ENCODE measurements at places on chromosomes 6 and 20.

DNA sequence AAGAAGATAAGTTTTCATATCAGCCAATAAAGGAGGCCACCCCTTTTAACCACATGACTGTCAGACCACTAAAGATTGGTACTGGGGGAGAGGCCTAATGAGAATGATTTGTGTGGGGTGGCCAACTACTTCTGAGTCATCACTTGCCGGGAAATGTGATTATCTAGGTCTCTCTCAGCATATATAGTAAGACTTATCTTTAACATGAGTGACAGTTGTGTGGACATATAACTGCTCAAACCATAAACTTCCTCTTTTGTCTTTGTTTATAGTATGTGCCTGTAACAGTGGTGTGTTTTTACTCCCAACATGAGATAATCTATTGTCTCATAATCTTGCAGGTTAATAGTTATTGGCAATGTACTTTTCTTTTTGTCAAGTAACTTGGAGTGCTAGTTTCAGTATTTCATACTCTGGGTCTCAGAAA, 312.4 kb downstream of the CDKAL1 start:
- DNase-seq = no peak

DNA sequence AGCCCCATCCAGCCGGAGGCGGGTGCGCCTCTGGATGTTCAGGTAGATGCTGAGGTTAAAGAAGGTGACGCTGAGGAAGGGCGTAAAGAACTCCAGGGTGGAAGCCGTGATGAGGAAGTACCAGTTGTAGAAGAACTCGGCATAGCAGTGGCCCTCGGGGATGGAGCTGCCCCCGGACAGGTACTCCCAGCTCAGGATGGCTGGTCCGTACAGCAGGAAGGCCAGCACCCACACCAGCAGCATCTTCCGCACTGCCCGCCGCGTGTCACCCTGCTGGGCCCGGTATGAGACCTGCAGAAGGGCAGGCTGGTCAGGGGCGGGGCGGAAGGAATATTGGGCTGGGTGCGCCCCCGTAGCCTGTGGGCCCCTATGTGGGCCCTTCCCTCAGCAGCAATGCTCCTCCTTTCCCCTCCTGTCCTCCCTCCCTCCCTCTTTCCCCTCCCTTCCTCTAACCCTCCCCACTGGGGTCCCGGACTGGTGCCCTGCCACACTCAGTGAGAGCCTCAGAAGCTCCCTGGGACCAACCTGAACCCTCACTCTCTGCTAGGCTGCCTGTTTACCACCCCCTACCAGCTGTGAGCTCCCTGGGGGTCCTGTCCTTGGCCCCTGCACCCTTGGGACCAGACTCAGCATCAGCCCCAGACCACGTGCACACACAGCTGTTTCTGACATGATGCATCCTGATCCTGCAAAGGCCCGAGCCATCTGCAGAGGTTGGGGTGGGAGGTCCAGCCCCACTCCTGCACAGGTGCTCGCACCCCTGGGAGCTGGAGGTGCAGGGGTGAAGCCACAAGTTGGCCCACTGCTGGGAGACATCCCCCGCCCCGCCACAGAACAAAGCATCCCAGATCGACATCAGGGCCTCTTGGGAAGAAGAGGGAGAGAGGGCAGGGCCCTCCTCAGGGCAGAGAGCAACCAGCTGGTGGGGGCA, 3.2 kb downstream of the HRH3 start:
- no peak for DNase-seq

DNA sequence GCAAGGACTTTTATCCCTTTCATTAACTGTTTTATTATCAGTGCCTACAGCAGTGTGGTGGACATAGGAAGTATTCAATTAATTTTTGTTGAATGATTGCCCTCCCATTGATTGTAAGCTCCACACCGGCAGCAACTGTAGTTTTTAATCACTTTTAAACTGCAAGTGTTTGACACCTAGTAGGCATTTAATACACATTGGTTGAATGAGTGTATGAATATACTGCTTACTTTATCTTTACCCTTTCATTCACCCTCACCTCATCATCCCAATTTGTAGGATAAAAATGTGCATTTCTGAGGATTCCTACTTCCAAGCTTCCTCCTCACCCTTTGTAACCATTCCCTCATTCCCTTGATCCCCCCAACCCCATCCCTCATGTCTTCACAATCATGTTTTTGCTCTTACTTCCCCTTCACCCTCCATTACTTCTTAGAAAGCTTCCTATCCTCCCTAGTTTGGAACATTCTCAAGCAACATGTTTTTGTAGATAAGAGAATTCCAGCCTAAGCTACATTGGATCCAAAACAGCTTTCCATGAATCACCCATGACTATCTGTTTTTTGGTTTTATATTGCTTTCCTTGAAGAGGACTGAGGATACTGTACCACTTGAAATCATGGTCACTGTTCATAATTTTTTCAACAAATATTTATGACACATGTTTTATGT, 955 bp upstream of the SLC26A8 start:
- DNase-seq = no peak

DNA sequence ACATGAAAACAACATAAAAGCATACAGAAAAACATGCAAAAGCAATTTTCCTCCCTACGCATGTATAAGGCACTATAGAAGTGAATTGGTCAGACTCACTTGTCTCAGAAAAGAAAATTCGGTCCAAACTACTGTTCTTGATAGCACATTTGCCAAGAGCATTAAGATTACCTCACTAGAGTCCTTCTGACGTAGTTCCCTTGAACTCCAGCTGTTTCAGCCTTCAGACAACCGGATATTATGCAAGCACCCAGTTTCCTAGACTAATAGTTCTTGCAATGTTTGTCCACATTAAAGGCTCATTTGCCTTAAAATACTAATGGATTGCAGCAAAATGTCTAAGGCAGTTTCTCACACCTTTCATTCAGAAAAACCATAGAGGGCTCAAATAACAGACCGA, 2.5 kb upstream of the CASS4 start:
- no peak for DNase-seq

DNA sequence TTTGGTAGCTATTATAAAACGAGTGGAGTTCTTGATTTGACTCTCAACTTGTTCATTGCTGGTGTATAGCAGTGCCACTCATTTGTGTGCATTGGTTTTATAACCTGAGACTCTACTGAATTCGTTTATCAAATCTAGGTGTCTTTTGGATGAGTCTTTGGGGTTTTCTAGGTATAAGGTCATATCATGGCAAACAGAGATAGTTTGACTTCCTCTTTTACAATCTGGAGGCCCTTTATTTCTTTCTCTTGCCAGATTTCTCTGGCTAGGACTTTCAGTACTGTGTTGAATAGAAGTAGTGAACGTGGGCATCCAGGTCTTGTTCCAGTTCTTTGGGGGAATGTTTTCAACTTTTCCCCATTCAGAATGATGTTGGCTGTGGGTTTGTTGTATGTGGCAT, 38.8 kb downstream of the SUMO4 start:
- DNase-seq = no peak

DNA sequence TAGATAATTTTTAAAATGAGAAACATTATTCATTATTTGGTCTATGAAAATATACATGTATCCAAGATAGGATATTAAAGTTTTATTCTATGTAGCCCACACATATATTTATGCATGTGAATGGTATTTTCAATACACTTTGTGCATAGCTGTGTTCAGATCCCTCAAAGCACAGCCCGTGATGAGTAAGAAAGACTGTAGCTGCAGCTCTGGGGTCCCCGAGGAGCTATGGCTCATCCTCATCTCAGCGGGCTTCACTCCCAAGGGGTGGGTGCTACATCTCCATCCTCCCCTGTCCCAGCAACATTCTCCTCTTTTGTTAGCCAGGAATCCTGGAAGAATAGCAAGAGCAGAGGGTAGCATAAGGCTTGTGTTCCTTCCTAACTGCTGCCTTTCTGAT, 130.8 kb downstream of the SAMD5 start:
- no peak for DNase-seq

DNA sequence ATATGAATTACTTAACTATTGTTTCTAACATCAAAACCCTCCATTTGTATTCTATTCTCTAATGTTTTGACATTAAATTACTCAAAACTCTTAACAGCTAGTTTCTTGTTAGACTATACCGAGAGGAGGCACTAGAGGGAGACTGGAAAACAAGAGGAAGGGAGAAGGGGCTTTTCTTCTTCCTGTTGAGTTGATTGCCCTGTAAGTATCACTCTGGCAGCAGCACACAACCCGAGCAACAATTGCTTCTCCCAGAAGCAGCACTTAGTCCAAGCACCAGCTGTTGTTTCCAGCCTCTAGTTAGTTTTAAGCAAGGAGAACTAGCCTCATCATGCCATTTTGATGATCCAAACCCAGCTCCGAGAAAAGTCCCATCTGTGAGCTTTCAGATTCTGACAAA, 603.8 kb downstream of the PRKN start:
- no peak for DNase-seq

- DNase-seq = no peak
Observed at GRCh38 chr6:135179920-135180541, 1.1 kb upstream of the MYB start.

GRCh38 chr6:153301602-153302001, 170.5 kb upstream of the RGS17 start:
- DNase-seq = no peak

DNA sequence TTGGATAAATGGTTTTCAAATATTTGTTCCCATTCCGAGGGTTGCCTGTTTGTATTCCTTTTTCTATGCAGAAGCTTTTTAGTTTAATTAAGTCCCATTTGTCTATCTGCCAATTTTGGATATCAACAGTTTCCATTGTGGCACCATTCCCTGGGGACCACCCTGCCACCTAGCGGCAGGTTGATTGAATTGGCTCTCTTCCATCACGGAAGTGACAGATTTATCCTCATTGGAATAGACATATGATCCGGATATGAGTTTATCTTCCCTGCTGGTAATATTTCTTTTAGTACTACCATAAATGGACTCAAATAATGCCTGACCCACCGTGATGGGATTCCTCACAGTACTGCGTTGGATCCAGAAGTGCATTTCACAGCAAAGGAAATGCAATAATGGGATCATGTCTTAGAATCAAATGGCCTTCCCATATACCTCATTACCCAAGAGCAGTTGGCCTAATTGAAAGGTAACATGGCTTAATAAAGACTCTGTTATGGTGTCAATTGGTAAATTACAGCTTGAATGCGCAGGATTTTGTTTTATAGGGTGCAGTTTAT, 327.0 kb downstream of the BMP2 start:
- DNase-seq = peak; percentile 45
